ENCODE measurements at places on chromosomes 13 and 19. TPM values are rescaled to one million over a fixed set of nuclear protein-coding genes. Genes with fewer than 3 reads are reported as not detected.

DNA sequence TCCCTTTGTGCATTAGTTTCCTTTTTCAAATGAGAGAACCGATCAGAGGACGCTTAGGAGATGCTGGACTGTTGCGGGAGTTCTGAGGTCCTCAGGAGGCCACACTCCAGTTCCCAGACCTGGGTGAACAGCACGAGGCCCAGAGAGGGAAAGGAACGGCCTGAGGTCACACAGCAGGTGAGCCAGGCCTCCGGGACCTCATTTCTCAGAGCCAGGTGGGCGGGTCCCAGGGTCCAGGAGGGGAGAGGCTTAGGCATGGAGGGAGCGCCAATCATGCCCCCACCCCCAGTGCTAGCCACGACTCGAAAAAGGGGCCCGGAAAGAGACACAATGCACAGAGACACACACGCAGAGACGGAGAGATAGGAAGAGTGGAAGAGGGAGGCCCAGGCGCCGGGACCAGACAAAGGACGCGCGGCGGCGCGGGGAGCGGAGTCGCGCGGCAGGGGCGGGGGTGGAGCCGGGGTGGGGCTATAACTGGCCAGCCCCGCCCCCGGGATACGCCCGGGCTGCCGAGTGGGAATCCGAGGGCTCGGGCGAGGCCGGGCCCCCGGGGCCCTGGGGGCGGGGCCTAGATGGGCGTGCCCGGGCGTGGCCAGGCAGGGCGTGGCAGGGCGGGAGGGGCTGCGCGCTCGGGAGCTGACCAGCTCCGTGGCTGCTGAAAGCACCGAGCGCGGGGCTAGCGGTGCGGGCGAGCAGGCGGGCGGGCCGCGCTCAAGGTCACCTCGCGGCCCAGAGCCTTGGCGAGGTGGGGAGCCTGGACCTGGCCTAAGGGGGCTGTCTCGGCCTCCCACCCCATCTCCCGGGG, 1.6 kb downstream of the ELAVL3 start:
- no peak for DNase-seq

DNA sequence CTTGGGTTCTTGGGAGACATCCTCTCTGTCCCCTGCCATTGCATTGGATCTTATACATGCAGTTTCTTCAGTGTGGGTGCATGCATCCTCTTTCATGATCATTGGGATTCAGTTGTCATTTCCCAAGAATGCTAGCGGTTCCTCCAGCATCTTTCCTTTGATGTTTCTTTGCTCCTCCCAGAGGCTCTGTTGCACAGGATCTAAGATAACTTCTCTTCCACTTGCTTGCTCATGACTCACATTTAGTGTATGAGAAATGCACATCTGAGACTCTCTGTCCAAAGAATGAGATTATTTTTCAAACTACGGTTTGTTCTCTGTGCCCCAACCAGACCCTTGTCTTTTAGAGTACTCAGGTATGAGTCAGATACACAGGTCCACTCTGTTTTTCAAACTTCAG, 197.1 kb downstream of the NDFIP2 start:
- no peak for DNase-seq

- DNase-seq = no peak
These were observed 6.8 kb downstream of the TMED1 start for GRCh38 chr19:10828981-10829821.

- DNase-seq = no peak
These were observed 26.2 kb downstream of the EXOSC8 start for GRCh38 chr13:37026771-37027170.

DNA sequence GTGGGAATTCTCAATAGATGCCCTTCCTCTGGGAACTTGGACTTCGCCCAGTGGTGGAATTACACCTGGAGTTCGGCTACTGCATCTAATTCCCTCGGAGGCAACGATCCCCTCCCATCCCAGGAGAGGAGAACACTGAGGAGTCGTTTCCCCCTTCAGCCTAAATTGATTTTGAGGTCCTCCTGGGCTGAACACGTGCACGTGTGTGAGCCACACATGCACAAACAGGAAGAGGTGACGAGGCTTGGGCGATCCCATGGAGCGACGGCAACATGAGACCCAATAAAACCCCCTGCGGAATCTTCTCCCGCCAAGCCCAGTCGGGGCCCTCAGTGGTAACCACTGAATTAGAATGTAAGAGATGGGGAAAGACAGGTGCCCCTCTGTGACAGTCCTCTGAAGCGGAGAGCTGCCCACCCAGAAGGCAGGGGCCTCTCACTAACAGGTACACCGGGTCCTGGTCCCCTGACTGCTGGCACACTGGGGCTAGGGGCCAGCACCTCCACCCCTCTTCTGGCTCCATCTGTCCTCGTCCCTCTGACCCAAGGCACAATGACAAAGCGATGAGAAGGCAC, 4.5 kb downstream of the MLLT1 start:
- DNase-seq = no peak

DNA sequence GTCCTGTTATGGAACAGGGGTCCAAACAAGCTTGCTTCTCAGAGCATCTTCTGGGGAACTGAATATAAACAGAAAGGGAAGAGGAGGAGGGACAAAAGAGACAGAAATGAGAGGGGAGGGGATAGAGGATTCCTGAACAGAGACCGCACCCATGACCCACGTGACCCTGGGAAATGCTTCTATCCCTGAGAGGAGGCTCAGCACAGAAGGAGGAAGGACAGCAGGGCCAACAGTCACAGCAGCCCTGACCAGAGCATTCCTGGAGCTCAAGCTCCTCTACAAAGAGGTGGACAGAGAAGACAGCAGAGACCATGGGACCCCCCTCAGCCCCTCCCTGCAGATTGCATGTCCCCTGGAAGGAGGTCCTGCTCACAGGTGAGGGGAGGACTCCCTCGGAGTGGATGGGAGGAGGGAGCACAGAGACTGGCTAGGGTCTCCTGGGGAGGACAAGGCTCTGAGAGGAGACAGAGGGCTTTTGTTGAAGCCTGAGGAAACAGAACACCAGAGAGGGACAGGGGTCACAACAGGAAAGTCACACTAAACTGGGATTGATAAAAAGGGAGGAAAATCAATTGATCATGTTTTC, at the start of gene CEACAM6:
Gene CEACAM6, plus strand, starts transcription at position 203 of the 586 bp plus-strand sequence. Its CDS starts 109 bp downstream, at position 312.
- no peak for DNase-seq

- DNase-seq = no peak
These were observed 232.9 kb downstream of the ZIC5 start for GRCh38 chr13:99738626-99739025.

GRCh38 chr13:113774177-113775107, 15.4 kb downstream of the TMEM255B start:
- no peak for DNase-seq

- no peak for DNase-seq
These were observed 7.5 kb upstream of the PSPN start for GRCh38 chr19:6383188-6383587.

- DNase-seq = no peak
These were observed 10.5 kb upstream of the PLIN3 start for GRCh38 chr19:4877753-4878490.

- no peak for DNase-seq
These were observed 59.7 kb upstream of the KL start for GRCh38 chr13:32956595-32956933.

DNA sequence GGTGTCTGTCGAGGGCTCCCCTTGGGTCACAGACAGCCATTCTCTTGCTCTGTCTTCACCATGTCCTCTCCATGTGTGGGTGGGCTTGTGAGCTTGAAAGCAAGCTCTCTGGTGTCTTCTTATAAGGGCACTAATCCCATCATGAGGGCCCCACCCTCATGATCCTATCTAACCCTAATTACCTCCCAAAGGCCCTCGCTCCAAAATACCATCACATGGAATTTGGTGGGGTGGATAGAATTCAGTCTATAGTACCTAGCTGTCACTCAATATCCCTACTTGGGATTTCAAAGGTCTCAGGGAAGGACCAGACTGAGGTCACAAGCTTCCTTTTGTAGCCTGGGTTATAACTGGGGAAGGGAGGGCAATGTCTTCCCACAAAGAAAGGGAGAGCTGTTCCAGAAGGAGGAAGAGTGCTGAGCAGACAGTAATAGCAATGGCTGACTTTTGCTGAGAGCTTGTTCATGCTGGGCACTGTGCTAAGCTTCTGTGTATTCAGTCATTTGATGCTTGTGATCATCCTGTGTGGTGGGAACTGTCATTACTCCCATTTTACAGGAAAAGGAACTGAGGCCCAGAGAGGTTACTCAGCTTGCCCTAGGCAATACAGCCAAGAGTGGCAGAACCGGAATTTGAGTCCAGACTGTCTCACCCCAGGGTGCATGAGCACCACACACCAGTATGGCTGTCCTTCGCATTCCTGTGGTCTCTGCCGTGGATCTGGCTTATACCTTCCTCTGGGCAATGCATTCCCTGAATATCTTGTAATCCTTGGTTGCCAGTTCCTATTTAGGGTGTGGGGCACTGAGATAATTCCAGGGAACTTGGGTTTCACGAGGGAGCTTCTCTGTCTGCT, 8.2 kb downstream of the FXYD5 start:
- peak; percentile 60 for DNase-seq

DNA sequence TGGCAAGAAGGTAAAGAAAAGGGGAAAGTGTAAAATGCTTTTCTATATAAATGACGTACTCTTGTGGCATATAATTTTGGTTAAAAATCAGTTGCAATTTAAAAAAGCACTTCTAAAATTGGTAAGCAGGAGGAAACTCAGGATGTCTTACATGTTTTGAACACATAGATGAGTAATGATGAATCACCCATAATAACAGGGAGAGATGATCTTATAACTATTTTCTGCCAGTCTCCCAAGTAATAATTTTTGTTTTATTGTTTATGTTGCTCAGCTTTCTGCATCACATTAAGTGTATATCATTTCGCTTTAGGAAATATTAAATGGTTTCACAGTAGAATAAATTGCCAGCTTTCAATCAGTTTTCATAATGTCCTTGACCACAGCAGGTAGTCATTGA, 1430.7 kb upstream of the PCDH20 start:
- no peak for DNase-seq

The RFPL4AL1 gene
- not detected for total RNA-seq

The CDC16 gene
- 17.0 TPM for total RNA-seq

The LCP1 gene
- 77.8 TPM for total RNA-seq

The SLC8A2 gene
- not detected for total RNA-seq

The BRME1 gene
- total RNA-seq = 5.3 TPM

The LIPE gene
- total RNA-seq = 0.68 TPM

The RTBDN gene
- not detected for total RNA-seq
